ENCODE measurements at places on chromosomes 4 and X. TPM values are rescaled to one million over a fixed set of nuclear protein-coding genes. Genes with fewer than 3 reads are reported as not detected.

The MAGEA12 gene
- not detected for polyA plus RNA-seq

- no peak for DNase-seq
Measured at GRCh38 chr4:20629186-20630106, 70.8 kb upstream of the PACRGL start.

DNA sequence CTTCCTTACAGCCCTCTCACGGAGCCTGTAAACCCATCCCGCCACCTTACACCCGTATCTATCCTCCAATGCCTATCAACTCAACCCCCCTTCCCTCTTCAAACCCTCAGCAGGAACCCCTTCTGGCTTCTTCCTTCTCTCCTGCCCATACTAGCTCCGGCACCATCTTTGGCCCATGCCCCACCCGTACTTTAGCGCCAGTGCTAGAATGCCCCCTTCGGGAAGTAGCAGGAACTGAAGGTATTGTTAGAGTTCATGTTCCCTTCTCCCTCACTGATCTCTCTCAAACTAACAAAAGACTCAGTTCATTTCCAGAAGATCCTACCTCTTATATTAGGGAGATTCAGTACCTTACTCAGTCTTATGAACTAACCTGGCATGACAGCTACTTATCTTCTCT lies 2.7 kb upstream of the UGT2B15 start:
- no peak for DNase-seq

- DNase-seq: no peak
Measured at GRCh38 chr4:8330821-8331574, 61.4 kb downstream of the HTRA3 start.

DNA sequence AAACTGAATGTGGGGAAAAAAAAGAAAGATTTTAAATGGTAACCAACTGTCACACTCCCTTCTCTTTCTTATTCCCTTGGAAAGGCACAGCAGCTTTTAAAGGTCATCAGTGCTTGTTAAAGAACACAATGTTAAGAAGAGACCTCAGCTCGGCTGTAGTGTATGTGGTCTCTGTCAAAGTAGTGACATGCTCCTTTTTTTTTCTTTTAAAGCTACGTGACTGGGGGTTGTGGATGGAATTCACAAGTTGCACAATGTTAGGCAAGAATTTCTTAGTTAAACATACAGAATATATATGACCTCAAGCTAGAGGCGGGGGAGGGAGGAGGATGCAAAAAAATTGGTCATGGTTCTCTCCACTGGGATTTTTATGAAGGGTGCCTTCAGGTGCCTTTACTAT lies 45.6 kb downstream of the OCRL start:
- DNase-seq: no peak
